ENCODE measurements at places on chromosomes 11 and 22.

- DNase-seq = peak; percentile 24
These were observed 5.5 kb downstream of the CATSPER1 start for GRCh38 chr11:66020618-66021357.

- no peak for DNase-seq
These were observed 1354.5 kb downstream of the BRD1 start for GRCh38 chr22:48473202-48473601.

GRCh38 chr11:65952052-65952521 lies 6.8 kb downstream of the TSGA10IP start:
- no peak for DNase-seq

DNA sequence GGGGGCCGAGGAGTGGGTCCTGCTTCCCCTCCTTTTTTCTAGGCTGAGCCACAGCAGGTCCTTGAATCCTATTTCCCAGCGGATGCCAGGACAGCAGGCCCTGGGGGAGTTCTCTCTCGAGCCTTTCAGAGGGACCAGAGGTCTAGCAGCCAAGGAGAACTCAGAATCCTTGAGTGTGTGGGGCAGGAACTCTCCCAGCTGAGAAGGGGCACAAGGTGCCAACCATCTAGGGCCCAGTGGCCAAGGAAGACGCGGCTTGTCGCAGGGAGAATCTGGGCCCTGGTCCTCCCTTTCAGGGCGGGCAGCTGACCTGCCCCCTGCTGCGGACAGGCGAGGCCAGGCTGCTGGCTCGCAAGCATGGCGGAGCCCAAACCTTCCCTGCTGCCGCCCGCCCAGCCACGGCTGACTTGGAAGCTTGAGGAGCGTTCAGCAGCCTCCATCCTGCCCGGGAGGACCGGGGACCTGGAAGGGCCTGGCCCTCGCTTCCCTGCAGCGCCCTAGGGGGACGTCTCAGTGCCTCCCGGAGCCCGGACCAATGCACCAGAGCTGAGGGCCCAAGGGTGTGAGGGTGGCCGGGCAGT lies 972 bp upstream of the TSSC4 start:
- peak; percentile 35 for DNase-seq

DNA sequence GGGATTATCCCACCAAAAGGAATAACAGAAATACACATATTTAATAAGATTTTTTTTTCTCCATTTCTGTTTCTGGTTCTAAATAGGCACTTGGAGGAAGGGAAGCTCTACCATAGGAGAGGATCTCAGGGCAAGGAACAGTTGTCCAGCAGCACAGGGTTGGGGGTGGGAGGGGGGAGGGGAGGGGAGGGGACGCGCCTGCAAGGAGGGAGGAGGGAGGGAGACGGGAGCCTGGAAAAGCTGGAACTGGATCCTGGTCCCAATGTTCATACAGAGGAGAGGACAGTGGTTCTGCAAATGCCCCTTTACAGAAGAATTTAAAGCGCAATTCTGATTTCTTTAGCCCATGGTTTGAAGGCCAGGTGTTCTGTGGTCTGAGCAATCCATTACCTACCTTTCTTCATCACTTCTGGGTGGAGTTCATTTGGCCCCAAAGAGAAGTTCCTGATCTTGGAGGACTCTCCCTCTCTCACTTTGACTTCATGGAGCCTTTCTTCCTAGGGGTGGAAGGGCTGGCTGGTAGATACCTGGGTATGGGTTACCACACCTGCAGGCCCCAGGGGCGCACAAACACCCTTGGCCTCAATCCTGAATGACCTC lies 348.9 kb upstream of the NCAM1 start:
- DNase-seq = no peak

DNA sequence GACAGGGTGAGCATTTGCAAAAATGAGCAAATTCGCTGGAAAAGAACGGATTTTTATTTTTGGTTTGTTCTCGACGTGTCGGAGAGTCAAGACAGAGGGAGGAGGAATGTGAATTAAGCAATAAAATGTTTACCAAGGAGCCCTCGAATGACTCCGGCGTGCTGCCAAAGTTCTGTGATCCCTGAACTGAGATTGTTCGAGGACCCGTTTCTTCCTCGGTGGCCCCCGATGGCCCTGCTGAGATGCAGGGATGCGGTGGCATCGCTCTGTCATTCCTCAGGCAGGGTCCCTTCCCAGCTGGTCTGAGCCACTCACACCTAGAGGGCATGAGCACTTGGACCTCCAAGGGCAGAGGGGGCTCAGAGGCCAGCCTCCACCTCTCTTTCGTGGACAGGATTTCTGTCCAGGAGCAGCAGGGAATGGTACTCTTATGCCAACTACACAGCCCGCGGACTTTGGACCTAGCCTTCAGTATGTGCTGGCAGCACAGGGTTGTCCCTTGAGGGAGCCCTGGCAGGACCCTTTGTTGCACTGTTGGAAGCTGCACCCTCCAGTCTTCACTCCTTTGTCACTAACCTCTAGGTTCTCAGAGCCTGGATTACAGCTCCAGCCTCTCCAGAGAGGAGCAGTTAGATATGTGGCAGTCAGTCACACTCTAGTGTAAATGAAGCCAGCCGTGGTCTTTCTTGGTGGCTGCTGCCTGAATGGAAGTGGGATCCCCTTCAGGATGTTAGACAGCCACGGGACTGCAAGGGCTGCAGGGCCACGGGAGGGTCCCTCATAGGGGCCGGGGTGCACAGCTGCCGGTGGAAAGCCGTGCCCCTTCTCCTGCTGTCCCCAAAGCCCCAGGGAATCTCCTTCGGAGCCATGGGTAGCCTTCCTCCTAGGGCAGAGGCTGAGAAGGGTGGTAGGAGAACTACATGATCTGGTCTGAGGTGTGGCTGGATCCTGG lies 109.4 kb upstream of the ANO1 start:
- no peak for DNase-seq

DNA sequence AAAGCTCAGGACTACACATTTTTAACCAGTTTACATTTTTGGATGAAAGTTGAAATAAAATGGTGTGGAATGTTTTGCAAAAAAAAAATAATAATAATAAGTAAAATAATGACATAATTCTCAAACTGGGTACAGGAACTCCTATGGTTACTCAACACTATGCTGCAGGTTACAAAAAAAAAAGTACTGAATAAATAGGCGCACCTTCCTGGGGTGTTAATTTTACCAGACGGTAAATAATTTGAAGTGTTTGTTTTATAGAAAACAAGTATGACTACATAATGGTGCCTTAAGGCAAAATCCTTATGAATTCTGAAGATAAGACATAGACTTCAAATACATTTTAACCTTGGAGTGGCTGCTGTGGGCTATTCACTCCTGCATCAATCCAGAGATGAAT lies 76.5 kb downstream of the RELT start:
- DNase-seq = no peak

DNA sequence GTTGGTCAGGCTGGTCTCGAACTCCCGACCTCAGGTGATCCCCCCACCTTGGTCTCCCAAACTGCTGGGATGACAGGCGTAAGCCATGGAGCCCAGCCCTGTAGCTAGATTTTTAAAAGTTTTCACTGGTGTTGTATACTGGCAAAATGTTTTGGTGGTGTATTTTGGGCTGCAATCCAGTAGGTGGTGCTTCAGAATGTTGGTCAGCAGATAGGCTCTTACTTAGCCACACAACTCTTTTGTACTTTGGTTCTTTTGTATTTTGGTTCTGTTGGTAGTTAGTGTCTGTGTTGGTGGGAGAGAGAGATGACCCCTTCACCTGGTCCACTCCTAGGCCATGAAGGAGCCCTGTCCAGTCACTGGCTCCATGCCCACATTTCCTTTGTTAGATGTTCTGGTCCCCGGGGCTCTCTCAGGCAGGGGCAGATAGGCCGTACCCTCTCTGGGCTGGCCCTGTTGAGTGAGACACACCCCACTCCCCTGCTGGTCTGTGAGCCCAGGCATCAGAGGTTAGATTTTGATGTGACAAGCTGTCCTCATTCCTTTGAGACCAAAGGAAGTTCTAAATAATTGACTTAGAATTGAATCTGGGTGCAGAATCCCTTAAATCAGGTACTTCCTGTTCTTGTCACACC lies 123.8 kb downstream of the DDX10 start:
- no peak for DNase-seq

GRCh38 chr22:19727310-19728150 lies 4.2 kb downstream of the GP1BB start:
- no peak for DNase-seq

Data from CD4-positive, alpha-beta T cell treated with Interleukin-17A for 4 hours (primary cell).